NAMALWA (cell line): ENCODE measurements at places on chromosomes 11 and 22.

DNA sequence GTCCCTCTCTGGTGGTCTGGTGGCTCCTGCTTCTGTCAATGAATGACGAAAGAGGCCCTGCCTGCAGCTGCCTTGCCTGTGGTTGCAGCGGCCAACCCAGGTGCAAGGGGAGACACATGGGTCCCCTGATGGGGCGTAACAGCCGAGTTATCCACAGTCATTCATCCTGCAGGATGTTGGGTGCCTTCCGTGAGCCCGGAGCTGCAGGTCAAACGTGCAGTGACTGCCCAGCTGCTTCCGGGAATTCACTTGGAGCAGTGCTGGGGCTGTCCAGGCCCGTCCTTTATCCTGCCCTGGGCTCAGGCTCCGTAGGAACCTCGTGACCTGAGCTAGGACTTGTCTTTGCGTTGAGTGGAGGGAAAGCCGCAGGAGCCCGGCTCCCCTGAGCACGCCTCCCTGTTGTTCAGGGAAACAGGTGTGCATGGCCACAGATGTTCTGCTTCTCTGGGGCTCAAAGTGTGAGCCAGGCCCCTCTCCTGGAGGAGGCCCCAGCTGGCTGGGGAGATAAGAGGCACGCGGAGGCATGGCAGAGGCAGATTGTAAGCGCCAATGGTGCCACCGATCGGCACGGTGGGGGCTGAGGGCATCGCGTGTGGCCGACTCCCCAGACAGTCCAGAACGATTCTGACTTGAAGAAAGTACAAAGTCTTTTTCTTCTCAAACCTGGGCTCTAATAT, 635.4 kb downstream of the BRD1 start:
- no peak for DNase-seq

DNA sequence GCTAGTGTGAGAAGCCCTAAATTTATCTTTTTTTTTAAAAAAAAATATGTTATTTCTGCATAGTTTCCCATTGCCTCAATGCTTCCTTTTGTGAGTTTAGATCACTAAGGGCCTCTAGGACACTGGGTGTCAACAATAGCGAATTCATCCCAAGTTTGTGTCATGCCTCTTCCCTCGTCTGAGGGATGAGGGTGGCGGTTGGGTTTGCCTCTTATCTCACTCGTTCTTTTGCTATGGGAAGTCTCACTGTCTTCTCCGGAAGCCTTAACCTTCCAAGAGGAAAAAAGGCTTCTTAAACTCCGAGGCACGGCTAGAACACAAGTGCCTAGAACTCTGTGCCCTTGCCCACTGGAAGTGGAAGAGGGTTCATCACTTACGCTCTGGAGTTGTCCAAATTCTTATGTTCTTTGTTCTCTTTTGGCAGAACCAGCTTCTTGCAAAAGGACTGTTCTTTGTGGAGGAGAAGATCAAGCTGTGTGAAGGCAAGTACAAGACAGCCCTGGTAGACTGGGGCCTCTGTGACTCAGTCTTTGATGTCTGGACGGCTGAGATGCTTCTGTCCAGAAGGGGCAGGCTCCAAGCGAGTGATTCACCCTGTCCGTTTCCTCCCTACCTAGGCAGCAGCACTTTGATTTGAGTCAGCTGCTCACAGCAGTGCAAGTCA, 78.5 kb downstream of the TRAF6 start:
- no peak for DNase-seq

DNA sequence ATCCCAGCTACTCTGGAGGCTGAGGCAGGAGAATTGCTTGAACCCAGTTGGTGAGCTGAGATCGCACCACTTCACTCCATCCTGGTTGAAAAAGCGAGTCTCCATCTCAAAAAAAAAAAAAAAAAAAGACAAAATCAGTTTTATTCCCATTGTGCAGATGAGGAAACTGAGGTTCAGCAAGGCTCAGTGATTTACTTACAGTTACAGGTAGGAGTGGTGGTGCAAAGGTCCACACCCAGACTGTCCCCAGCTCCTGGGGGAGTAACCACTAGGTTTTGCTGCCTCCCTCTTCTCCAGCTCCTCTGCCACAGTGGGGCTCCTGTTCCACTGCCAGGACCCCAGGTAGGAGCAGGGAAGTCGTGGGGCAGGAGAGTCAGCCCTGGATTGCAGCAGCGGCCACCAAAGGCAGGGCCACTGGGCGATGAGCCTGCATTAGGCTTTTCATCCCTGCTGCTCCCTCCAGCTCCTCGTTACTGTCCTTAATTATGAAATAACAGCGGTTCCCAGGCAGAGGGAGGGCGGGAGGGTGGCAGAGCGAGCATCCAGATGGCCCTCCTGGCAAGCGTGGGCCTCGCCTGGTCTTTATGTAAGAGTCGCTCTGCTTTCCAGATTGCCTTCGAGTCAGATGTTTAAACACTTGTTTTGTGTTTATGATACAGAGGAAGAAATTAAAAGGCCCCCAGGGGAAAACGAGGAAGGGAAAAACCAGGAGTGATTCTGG, 15.5 kb upstream of the RASD2 start:
- no peak for DNase-seq

GRCh38 chr11:6606471-6607189, 3.1 kb downstream of the ILK start:
- peak; percentile 42 for DNase-seq

- DNase-seq: no peak
Measured at GRCh38 chr22:46110215-46110614, 40.1 kb upstream of the PPARA start.

- DNase-seq: peak; percentile 55
Measured at GRCh38 chr11:113806406-113806805, 26.8 kb downstream of the CLDN25 start.

DNA sequence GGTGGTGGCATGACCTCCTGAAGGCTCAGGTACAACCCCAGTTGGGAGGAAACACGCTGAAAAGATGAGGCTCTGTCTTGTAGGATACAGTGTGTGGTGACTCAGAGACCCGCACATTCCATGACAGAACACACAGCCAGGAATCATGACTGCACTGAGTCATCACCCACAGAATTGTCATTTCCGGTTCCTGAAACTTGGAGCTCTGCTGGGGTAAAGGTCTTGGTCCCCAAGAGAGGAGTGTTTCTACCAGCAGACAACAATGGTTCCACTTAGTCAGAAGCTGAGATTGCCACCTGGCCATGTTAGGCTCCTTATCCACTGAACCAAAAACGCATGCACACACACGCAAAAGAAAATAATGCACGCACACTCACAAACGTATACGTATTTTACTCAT, 31.5 kb upstream of the CYB5R3 start:
- DNase-seq: no peak

DNA sequence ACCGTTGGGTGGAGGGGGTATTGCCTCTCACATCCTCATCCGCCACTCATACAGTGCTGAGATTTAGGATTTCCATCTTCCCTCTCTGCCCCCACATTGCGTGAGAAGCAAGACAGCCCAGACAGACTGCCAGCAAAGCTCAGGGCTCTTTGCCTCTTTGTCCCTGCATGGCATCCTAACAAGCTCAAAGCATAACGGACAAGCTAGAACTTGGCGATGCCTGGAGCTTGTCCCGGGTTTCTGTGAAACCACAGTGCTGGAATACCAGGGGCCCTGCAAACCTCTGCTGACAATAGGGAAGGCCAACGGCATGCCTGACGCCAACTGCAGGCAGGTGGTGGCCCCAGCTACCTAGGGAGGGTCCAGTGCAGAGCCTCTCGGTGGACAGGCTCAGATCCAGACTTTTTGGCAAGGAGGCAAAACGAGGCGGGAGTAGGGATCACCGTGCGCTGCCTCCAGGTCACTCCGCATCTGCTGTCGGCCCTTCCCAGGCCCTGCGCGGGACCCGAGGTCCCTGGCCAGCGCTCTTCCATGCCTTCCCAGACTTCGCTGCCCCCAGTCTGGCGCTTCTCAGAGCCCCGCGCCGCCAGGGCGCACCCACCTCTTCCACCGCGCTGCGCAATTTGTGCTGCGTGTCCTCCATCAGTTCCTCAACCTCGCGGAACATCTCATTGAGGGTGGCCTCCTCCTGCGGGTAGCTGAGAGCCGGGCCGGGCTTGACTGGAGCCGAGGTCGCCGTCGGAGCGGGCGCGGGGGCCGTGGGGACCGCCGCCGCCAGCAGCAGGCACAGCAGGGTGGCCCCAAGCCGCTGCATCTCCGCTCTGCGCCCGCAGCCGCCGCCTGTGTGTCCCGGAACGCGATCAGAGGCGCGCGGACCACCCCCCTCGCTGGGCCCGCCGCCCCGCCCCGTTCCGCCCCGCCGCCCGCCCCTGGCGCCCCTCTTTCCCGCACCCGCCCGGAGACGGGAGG, at the start of gene DKK3:
TSS of gene DKK3 (minus strand) at position 858 of the 969 bp plus-strand sequence. CDS start at position 814, 44 bp downstream.
- no peak for DNase-seq
